GM12878 (cell line): ENCODE measurements at places on chromosomes 5 and 9. TPM values are rescaled to one million over a fixed set of nuclear protein-coding genes. Genes with fewer than 3 reads are reported as not detected.

Gene PURA
- 11.8 TPM in 2 replicates for total RNA-seq

Gene WDR70
- total RNA-seq = 28.5 and 37.8 TPM in 2 replicates

Gene SHC3
- total RNA-seq = 0.03 TPM in 1 of 2 replicates, not detected in the other

Gene TERT
- total RNA-seq = 14.8 and 21.5 TPM in 2 replicates

Gene VCAN
- total RNA-seq = 12.3 and 15.2 TPM in 2 replicates

Gene CER1
- not detected in 2 replicates for total RNA-seq

Gene OCLN
- total RNA-seq = 25.6 and 26.6 TPM in 2 replicates

Gene CDH9
- not detected in 2 replicates for total RNA-seq

Gene NPR3
- total RNA-seq = not detected in 2 replicates

- DNase-seq = no peak
These were observed 623.1 kb downstream of the BNC2 start for GRCh38 chr9:16247188-16247875.

GRCh38 chr9:89388084-89388867 lies 70.0 kb downstream of the SECISBP2 start:
- no peak for DNase-seq

GRCh38 chr5:82422751-82423181 lies 144.6 kb upstream of the RPS23 start:
- DNase-seq = no peak

DNA sequence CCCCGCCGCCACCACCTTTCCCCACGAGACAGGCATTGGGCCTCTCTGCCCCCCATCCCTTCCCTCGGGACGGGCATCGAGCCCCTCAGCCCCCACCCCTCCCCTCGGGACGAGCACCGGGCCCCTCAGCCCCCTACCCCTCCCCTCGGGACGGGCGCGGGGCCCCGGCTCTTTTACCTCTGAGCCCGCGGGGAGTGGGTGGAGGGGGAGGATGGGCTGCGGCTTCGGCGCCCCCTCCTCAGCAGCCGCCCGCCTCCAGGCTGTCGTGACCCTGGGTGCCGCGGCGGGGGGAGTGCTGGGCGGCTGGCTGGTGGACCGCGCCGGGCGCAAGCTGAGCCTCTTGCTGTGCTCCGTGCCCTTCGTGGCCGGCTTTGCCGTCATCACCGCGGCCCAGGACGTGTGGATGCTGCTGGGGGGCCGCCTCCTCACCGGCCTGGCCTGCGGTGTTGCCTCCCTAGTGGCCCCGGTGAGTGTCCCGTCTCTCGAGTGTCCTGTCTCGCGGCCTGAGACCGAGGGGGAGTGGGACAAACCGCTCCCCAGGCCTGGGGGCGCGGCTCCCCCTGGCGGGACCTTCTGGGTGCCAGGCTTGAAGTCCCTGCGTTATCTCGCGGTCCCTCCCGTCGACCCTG lies 791 bp downstream of the SLC2A8 start:
- no peak for DNase-seq

- no peak for DNase-seq
These were observed 32.0 kb downstream of the MAN2A1 start for GRCh38 chr5:109721741-109722140.

DNA sequence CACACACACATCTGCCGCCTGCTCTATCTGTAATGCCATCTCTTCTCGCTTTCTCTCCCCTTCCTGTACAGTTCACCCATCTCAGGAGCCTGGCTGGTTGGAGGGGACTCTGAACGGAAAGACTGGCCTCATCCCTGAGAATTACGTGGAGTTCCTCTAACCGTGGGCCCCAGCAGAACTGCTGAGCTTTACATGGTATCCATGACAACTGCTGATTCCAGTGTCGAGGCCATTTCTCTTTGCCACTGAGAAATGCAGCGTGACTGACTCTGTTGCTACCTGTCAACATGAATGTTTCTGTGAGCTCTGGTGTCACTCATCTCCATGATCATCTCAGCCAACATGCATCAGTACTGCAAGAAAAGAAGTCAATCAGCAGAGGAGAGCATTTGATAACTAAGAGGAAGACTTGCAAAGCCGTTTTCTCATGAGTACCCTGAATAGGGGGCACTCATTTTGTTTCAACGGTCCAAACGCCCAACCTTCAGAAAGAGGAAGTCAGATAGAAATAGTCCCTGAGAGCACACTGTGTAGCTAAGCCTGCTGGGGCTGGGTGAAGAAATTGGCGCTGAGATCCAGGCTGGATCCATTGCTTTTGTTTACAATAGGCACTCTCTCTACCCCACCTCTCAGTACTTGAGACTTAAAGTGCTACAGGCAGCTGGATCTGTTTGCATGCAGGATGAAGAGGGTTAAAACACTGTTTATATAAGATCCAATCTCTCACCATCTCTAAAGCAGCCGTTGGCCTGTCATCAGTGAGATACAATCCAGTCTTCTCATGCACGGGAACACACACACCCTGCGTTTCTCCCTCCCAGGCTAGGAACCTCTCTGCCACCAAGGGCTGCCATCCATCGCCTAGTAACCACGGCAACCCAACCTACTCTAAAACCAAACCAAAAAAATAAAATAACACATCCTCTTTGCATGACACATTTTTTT lies 180.9 kb downstream of the NR3C1 start:
- DNase-seq = peak; percentile 82

GRCh38 chr5:76040806-76041205 lies 42.4 kb upstream of the SV2C start:
- no peak for DNase-seq

- DNase-seq = no peak
These were observed 33.7 kb upstream of the ZNF366 start for GRCh38 chr5:72540759-72541438.

GRCh38 chr5:18932081-18932480 lies 1055.9 kb downstream of the CDH18 start:
- no peak for DNase-seq

- no peak for DNase-seq
These were observed 2.1 kb downstream of the RNF145 start for GRCh38 chr5:159207222-159207685.

DNA sequence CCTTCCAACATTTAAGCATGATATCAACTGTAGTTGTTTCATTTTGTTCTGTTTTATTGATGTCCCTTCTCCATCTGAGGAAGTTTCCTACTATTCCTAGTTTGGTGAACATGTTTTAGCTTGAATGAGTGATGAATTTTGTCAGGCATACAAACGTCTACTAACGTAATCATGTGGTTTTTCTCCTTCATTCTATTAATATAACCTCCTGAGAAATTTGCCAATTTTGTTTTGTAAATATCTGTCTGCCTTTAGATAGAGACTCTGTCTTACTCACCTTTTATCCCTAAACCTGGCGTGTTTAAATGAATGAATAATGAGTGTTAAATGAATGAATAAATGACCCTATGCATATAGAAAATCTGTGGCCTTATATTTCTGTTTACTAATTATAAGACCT lies 26.5 kb upstream of the NREP start:
- DNase-seq = no peak

DNA sequence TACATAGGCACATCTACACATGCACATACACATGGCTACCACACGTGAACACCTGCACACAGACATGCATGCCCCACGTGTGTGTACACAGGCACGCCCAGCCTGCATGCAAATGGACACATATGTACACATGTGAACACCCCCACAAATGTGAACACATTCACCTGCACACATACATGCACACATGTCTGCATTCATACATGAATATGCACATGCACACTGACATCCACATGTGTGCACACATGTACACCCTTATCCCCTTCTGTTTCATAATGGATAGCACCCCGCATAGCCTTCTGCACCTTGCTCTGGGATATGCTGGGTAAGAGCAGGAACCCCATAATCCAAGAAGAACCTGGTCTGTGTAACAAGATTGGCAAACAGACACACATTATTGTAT lies 66.2 kb downstream of the WNK2 start:
- no peak for DNase-seq

GRCh38 chr9:36980148-36980974 lies 53.7 kb downstream of the PAX5 start:
- DNase-seq = no peak

DNA sequence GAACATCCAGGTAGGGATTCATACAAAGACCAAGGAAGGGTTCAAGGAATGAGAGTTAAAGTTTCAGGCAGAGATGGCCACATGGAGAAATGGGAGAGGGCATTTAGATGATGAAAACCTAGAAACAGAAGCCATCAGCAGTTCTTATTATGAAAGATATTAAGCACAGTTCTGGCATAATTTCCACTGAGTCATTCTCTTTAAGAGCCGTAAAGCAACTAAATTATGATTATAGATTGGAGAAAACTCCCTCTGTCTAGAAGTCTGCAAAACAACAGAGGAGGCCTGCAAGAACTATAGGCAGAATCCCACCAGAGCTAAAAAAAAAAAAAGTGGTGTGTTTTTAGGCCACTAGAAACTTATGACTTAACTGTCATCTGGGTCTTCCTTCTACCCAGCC lies 157.1 kb upstream of the MPDZ start:
- DNase-seq = no peak

DNA sequence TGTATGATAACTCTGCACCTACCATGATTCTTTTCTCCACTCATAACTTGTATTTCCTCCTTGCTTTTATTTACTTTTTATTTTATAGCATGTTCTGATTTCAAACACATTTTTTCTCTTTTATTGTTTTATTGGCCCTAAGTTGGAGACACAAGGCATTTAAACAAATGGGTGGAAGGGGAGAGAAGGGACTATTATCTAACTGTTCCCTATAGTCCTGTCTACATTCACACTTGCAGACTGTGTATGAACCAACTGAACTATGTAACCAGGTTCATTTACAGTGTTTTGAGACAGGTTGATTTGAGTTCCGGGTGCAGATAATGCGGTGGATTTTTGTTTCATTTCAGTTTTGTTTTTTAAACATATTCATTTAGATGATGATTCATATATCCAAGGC lies 830.6 kb upstream of the SEMA6A start:
- DNase-seq = no peak

GRCh38 chr9:115276621-115277020 lies 158.7 kb upstream of the TNC start:
- no peak for DNase-seq

GRCh38 chr5:131511934-131512333 lies 123.1 kb downstream of the RAPGEF6 start:
- DNase-seq = no peak

DNA sequence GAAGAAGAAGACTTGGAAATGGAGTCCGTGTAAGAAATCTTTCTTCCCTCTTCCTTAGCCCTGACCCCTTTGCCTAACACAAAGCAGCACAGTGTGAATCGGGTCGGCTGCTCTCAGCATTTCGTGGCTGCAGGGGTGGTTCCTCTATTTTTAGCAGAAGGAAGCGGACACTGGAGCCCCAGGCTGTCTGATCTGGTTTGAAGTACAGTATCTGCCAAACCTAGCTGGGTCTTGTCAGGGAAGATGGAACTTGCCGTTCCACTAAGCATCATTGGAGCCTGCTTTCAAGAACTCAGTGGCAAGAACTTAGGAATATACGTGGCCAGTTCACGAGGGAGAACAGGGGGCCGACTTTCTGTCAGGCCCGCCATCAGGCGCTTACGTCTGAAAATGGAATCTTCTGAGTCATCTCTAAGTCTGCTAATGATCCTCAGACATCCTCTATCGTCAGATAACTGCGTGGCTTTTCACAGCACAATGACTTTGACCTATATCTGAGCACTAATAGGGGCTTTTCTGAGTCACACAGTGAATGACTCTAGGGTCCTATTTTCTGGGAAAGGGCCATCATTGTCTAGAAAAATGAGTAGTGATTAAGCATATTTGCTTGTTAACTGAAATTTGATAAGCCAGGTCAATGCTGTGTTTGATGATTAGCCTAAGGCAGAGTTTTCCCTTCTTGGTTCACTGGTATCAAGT lies 43.3 kb upstream of the NCS1 start:
- DNase-seq = peak; percentile 79

- DNase-seq = no peak
These were observed 42.1 kb downstream of the TMOD1 start for GRCh38 chr9:97543561-97543960.

- DNase-seq = no peak
These were observed 19.5 kb downstream of the AOPEP start for GRCh38 chr9:94745806-94746540.

DNA sequence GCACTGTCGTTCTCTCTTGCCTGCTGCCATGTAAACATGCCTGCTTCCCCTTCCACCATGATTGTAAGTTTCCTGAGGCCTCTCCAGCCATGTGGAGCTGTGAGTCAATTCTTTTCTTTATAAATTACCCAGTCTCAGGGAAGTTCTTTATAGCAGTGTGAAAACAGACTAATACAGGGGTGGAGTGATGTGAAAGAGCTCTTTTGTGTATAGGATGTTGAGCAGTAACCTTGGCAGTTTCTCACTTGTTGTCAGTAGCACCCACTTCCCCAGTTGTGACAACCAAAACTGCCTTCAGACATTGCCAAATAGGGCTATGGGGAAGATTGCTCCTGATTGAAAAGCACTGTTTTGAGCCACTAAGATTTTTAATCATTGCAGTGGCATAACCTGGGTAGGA lies 552.2 kb upstream of the ZNF462 start:
- peak; percentile 31 for DNase-seq

GRCh38 chr5:4137781-4138180 lies 542.1 kb downstream of the IRX1 start:
- no peak for DNase-seq

GRCh38 chr5:67998709-67999261 lies 216.8 kb upstream of the PIK3R1 start:
- no peak for DNase-seq

- DNase-seq = no peak
These were observed 166.8 kb downstream of the ATP10B start for GRCh38 chr5:160685219-160685618.

- DNase-seq = no peak
These were observed 17.7 kb downstream of the TTLL11 start for GRCh38 chr9:122075135-122076030.

DNA sequence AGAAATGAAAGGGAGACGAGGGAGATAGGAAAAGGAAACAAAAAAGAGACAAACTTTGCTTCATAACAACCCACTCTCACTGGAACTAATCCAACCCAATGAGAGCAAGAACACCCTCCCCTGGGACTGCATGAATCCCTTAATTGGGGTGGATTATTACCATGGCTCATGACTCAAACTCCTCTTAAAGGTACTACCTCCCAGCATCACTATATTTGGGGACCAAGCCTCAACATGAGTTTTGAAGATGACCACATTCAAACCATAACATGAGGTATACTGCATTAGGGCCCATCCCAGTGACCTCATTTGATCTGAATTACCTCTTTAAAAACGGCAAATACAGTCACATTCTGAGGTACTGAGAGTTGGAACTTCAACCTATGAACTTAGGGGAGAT lies 8.0 kb downstream of the MTAP start:
- no peak for DNase-seq
